ENCODE measurements at places on chromosomes 4 and X.
A peak's percentile ranks its signal among the peaks of the same experiment; 100 is the strongest.

DNA sequence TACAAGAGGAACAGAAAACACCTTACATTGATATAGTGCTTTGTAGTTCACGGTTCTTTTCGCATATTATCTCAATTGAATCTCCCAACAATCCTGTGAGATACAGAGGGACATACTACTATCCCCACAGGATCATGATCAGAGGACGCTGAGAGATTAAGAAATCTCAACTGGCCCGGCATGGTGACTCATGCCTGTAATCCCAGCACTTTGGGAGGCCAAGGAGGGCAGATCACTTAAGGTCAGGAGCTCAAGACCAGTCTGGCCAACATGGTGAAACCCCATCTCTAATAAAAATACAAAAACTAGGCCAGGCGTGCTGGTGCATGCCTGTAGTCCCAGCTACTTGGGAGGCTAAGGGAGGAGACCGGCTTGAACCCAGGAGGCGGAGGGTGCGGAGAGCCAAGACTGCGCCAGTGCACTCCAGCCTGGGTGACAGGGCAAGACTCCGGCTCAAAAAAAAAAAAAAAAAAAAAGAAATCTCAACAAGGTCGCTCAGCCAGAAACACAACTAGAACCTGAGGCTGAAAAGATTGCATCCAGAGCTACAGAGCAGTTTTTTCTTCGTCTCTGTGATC is 7.4 kb downstream of the APOO start:
- no peak for DNase-seq

DNA sequence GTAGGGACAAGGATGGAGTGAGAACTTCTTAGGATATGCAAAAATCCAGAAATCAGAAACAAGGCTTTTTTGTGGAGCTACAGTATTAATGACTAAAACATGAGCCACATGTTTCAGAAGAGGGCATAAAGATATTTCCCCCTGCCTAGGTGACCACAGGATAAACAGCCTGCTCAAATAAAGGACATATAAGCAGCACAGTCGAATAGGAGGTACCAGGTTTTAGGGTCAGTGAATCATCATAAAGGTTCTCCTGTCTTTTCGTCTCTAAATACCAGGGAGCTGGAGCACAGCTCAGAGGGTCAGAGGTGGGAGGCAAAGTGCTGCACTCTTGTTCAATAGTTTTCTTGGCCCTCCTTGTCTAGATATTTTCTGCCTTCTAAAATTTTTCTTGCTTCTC is 211.9 kb upstream of the HS3ST1 start:
- no peak for DNase-seq

GRCh38 chrX:30713061-30713525 is 59.9 kb downstream of the GK start:
- peak; percentile 34 for DNase-seq

GRCh38 chr4:7120341-7120740 is 52.5 kb upstream of the GRPEL1 start:
- DNase-seq: peak; percentile 28

DNA sequence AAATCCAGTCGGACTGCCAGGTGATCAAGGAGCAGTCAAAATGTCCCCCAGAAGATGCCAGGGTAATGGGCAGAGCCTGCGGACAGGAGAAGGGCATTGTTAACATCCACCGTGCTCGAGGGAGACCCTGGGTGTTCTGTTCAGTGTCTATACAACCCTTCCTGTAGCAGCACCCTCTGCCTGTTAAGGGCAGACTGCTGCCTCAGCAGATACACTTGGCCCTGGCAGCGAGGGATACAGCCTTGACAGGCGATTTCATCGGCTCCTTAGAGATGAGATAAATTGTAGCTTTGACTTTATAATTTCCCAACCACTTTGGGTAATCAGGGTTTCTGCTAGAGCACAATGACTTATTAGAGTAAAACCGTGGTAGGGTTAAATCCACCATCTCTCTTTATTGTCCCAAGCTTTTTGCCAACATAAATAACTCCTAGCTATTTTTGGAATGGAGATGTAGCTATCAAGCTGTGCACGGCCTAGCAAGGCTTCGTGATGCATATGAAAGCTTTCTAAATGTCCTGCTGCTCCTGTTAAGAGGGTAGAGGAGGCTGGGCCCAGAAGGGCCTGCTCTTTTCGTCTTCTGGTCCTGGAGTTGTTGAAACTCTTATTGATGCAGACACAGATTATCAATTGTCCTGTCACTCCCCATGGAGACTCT is 195.9 kb downstream of the CPEB2 start:
- peak; percentile 59 for DNase-seq

Data from kidney (tissue), 22 donors.